Upper lobe of left lung (tissue), 6 donors: ENCODE measurements at places on chromosomes 11 and 22.
A peak's percentile ranks its signal among the peaks of the same experiment; 100 is the strongest.

- no peak for DNase-seq
Measured at GRCh38 chr11:26651916-26652315, 69.9 kb downstream of the SLC5A12 start.

DNA sequence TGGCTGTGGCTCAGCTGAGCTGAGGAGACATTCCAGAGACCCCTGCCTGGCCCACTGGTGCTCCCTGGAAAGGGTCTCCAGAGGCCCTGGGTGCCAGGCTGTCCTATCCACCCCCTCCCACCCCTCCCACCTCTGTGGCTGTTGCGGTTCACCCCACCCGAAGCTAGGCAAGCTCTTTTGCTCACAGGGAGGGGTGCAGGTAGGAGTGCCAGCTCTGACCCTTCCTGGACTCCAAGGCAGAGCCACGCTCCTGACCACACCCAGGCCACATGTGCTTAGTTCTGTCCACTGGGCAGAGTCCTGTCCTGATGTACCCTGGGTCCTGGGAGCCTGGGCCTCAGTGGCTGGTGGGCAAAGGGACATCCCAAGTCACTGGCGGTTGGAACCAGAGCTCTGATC lies 16.4 kb downstream of the IL17REL start:
- DNase-seq = no peak

GRCh38 chr22:22877523-22878210 lies 9.9 kb upstream of the IGLL5 start:
- DNase-seq = no peak

- DNase-seq = no peak
Measured at GRCh38 chr11:73177778-73178539, 35.8 kb upstream of the FCHSD2 start.

- DNase-seq = no peak
Measured at GRCh38 chr11:434496-434895, 7.3 kb downstream of the ANO9 start.

DNA sequence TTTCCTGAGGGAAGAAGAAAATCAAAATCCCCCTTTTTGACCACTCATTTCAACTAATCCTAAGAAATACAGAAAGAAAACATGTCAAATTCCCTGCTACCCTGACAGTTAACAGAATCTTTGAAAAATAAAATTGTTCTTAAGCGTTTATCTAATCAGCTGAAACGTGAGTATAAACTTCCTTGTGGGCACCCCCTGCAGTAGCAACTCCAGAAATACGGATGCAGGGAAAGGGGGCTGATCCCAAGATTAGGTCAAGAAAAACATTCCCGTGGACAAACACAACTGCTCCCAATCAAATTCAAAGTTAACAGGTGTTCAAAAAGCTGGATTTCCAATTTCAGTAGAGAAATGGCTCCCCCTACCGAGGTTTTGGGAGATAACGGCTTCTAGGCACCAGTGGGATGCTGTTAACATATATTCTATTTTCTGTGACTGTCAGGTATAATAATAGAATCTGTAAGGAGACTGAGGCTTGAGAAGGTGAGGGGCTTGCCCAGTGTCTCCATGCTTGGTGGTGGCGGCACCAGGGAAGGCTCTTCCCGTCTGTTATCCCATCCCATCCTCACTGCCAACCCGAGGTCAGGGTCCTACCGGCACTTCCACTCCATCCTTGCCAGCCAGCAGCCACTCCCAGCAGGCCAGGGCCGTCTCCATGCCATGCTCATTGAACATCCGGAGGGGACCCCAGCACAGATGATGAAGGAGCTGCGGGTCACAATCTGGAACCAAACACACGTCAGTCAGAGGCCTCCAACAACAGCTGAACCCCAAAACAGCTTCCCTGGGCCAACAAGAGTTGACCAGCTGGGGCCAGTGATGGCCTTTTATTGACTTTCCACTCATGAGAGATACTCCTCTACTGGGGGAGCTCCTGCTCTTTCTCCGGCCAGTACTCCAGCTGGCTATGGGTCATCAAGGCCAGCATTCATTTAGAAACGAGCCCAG lies 32.0 kb upstream of the SERPIND1 start:
- no peak for DNase-seq

DNA sequence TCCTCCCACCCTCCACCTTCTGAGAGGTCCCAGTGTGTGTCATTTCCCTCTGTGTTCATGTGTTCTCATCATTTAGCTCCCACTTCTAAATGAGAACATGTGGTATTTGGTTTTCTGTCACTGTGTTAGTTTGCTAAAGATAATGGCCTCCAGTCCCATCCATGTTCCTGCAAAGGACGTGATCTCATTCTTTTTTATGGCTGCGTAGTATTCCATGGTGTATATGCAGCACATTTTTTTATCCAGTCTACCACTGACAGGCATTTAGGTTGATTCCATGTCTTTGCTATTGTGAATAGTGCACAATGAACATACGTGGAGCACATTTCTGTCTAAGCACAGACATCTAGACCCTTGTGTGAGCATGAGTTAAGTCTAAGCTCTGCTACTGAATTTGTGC lies 5.7 kb downstream of the CD3E start:
- DNase-seq = no peak

- DNase-seq = no peak
Measured at GRCh38 chr22:19019029-19019678, 83.1 kb upstream of the PRODH start.

DNA sequence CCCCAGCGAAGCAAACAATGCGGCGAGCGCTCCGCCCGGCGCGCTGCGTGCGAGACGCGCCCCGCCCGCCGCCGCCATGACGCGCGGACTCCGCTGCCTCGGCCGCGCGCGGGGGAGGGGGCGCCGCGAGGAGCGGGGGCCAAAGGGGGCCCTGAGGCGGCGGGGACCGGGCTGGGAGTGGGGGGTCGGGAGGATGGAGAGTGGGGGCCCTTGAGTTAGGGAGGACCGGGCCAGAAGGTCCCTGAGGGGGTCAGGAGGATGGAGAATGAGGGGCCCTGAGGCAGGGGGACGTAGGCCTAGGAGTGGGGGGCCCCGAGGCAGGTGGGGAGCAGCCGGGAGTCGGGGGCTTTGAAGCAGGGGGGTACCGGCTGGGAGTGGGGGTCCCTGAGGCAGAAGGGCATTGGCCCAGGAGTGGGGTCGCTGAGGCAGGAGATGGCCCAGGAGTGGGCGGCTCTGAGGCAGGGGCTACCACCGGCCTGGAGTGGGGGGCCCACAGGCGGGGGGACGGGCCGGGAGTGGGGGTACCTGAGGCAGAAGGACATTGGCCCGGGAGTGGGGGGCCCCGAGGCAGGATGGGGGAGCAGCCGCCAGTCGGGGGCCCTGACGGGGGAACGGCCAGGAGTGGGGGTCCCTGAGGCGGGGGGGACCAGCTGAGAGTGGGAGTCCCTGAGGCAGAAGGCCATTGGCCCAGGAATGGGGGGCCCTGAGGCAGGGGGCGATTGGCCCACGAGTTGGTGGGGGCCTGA lies at the start of gene BRD1:
TSS of gene BRD1 (minus strand) at position 21 of the 746 bp plus-strand sequence. CDS start 3,556 bp downstream, outside the sequence.
- peak; percentile 72 for DNase-seq

- DNase-seq = no peak
Measured at GRCh38 chr22:33781411-33781810, 138.9 kb downstream of the LARGE1 start.

DNA sequence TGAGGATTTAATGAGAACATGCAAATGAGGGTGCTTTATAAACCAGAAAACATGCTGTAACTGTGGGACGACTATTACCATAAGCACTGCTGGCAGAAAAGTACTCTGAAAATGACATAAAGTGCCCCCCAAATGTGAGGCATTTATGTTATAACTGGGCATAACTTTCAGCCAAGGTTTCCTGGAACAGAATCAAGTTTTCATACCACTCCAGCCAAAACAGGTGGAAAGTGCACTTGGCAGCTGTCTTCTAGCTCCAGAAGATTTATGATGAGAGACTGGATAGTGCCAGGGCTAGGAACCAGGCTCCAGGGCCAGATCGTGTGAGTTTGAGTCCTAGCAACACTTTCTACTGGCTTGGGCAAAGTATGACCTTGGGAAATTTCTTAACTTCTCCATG lies 339.2 kb downstream of the TENM4 start:
- no peak for DNase-seq
